ENCODE measurements at places on chromosomes 7 and 10.

DNA sequence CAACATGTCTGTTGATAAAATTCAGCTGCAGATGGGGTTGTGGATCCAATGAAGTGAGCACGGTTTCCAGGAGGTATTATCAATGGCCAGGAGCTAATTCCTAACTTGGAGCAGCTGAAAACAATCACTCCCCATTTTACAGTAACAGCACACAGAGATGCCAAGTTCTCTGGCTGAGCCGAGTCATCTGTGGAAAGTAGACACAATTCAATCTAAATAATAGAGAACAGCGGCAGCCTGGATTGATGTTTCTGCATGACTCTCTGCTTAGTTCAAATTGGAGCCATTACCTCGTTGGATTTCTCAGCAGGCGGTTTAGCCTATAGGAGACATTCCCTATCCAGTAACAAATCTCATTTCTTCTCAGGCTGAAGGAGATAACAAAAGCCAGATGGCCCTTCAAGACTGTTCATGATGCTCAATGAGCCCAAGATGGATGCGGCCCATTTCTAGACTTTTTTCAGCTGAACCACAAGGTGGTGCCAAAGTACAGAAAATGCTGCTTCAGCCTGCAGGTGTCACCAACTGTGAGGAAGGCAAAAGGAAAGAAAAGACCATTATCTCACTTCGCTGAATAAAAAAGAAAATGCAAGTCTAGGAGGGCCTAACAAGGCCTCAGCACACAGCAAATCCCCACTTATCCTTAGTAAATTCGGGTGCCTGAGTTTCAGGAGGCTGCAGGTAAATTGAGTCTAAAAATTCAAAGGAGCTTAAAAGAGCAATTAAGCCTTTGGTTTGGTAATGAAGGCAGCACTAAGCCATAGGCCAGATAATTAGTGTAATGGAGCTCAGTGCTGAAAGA, 83.7 kb downstream of the SLC16A9 start:
- peak; percentile 11 for DNase-seq

DNA sequence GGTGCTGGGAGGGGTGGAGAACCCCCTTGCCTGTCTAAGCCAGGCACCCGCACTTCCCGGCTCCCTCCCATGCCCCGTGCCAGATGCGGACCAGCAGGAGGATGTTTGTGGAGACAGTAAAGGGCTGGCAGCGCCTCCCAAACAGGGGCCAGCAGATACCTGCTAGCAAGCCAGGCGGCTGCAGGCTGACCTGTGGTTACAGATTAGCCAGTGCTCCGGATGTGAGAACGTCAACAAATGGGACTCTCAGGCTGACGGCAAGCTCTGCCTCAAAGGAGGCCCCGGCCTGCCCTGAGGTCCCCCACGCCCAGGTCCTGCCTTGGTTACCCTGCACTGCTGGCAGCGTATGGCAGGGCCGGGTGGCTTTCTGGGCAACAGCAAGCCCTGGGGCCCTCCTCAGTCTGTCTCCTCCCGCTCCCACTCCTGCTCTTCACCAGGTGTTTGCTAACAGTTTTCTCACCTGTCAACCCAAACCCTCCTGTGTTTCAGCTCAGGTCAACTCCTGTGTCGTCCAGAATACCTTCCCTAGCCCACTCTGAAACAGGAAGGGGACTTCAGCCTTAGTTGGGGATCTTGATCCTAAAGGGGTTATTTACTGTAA, 85.4 kb downstream of the NEURL1 start:
- DNase-seq: no peak

GRCh38 chr10:95653895-95654294, 2.6 kb downstream of the ALDH18A1 start:
- DNase-seq: no peak

- DNase-seq: no peak
Measured at GRCh38 chr7:26099236-26099635, 52.8 kb upstream of the NFE2L3 start.

- no peak for DNase-seq
Measured at GRCh38 chr7:154984601-154985188, 18.2 kb downstream of the PAXIP1 start.

DNA sequence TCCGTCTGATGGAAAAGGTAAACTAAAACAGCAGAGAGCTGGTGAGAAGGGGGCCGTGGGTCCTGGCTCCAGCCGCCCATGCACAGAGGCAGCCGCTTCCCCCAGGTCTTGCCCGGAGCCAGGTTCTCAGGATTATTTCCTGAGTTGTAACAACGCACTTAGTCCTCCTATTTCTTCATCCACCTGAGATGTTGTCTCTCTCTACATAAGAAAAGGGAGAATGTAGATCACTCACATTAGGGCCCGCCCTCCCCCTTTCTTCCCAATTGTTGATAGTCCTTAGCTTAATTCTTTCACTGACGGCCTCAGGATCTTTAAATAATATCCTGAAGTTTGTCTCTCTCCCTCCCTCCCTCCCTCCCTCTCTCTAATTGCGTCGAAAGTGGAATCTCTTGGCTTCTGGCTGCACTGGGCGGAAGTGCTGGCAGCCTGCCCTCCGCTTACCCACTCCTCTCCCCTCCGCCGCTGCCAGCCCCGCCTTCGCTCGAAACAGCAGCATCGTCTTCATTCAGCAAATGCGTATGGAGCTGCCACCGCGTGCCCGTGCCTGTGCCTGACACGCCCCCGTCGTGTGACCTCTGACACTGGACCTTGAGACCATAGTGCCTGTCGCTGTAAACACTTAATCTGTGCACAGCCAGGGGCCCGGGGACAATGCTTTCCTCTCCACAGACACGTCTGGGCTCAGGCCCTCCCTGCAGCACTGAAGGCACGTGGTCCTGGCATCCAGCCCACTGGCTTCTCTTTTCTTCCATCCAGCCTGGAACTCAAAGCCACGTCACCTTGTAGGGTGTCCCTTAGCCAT, 174.5 kb upstream of the PPP2R2D start:
- DNase-seq: no peak

DNA sequence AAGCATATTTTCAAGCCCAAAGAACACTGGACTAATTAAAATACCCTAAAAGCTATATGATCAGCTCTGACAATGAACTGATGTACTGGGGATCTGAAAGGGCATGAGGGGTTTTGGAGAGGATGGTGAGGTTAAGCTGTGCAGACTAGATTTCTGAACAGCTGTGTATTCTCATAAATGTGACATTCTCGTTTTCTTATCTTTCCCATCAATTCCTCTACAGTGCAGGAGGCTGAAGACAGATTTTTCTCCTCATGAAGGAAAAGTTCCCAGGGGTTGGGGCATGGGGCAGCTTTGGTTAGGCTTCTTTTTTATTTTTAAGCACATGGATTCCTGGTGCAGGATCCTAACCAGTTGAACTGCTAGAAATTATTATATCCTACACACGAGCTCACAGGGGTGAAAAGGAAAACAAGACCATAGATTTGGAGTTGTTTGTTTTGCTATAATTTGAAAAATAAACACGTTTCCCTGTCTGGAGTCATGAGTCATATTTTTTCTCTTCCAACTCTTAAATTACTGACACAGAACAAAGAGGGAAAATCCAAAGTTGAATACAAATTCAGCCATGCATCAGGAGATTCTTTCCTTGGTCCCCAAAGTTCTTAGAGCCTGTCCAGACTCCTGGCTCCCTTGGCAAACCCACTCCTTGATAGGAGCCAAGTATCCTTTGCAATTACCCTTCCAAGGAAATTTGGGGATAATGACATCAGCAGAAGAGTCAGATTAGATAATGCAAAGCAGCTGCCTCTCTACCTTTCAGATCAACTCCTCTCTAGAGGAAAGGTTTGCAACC, 147.7 kb upstream of the NPVF start:
- DNase-seq: no peak

GRCh38 chr10:121615435-121615793, 17.2 kb upstream of the FGFR2 start:
- no peak for DNase-seq

- no peak for DNase-seq
Measured at GRCh38 chr7:69912846-69913245, 314.6 kb downstream of the AUTS2 start.
